ENCODE measurements at places on chromosomes 6 and 20.

DNA sequence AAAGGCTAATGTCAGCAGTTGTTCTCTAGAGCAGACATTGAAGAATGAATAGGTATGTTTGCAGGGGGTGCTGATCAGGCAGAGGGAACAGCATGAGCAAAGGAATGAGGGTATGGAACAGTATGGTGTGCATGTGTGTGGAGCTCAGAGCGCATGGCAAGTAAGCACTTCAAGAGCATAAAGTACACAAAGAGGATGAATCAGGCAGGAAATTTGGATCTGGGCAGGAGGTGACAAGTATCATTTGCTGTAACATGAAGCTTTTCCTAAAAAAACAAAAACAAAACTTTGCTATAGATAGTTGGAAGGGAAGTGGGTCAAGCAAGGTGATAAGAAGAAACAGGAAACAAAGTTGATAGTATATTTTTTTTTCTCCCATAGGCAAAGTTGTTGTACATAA, 746.8 kb downstream of the HDGFL1 start:
- DNase-seq, result no peak

GRCh38 chr20:5569021-5569420, 181.2 kb upstream of the SHLD1 start:
- peak; percentile 14 for DNase-seq

DNA sequence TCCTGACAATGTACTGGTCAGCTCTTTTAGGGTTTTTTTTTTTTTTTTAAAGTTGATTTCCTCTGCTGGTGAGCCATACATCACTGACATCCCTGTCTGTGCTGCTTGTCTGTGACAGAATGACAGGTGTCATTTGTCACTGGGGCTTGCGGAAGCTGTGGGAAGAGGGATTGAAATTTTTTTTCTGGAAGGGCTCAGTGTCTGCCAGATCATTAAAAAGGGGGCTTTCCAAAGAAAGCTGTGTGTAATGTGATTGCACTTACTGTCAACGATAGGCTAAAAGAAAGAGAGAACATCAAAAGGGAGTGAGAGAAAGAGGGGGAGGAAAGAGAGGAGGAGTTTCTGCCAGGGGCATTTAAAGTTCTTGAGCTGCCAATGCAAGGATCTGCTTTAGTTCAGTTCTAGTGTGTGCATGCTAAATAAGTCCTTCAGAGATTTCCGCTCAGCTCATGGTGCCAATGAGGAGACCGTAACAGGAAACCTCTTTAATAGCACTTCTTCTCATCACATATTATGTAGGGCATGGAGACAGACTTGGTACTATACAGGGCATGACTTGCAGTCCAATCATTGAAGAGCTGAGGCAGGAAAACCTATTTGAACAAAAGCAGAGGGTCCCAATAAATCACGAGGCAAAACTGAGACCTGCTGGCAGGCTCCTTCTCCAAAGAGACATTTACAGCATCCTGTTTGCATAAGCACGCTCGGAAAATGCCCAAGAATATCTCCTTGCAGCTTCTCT, 177.2 kb downstream of the TSHZ2 start:
- DNase-seq, result no peak

DNA sequence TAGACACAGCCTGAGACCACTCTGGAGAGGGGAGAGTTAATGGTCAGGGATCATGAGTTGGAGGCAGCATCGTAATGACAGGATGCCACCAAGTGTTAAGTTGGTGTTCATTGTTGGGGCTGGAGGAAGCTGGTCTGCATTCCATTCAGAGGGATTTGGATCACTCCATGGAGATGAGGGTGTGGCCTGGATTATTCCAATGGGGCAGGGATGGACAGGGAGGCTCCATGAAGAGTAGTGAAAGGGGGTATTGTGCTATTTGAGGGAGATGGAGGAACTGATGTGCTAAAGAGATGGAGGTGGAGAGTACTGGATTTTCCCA, 1.1 kb downstream of the SAPCD1 start:
- DNase-seq, result no peak

DNA sequence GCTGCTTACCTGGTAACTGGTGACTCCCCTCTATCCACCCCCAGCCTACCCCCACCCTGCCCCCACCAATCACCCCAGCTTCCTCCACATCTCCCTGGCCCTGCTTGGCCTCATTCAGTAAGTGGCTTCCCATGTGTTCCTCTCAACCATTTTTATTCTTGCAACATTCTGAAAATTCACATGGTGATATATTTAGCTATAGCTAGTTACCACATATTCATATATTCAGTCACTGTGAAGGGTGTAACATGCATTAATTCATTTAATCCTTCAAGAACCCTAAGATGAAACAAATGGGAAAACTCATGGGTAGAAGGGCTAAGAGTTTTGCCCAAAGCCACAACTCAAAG, 95.4 kb upstream of the CEP85L start:
- no peak for DNase-seq

- no peak for DNase-seq
Observed at GRCh38 chr6:54655162-54655561, 191.4 kb upstream of the FAM83B start.

DNA sequence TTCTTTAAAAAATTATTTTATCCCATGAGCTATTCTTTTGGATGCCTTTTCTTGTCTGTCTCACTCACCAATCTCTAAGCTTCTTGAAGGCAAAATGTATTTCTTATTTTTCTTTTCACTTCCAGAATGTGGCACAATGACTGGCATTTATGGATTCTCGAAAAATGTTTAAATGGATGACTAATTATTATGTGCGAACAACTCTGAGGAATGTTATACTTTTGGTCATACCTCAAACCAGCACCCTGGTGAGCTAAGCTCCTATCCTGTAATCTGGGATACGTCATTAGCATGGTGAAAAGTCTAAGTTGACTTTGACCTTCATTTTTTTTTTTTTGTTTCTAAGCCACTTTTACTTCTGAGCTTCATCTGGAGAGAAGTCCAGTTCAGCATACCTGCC, 214.0 kb upstream of the CEP162 start:
- no peak for DNase-seq
